Spinal cord (tissue), 10 donors: ENCODE measurements at places on chromosomes 5 and 9. TPM values are rescaled to one million over a fixed set of nuclear protein-coding genes. Genes with fewer than 3 reads are reported as not detected.

The SMIM32 gene
- polyA plus RNA-seq, result 8.1 TPM

The FBLL1 gene
- polyA plus RNA-seq, result 61.4 TPM

GRCh38 chr5:125484272-125484741 lies 737.9 kb upstream of the ZNF608 start:
- no peak for DNase-seq

- no peak for DNase-seq
These were observed 36.4 kb downstream of the MTMR12 start for GRCh38 chr5:32276173-32276853.

DNA sequence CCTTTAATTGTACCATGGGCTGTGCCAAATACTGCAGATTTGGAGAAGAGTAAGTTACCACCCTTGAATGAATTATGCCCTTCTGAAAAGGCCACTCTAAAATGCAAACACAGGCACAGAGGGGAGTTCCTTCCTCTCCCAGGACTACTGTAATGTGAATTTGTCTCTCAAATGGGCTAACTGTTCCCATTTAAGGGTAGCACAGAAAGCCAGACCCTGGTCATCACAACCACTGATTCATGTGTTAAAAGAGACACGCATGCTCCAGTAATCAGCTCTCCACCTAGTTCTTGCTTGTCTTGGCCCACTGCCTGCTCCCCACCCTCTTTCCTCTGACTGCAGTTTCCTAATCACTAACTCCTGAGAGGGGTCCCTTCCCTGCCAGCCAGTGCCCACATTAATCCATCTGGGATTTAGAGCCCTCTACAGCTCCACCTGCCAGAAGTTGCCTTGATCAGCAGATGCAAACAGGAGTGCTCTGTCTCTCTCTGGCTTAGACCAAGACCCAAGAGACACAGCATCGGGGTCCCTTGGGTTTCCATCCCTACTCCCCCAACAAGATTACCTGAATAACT lies 382.4 kb downstream of the TMEM167A start:
- no peak for DNase-seq

DNA sequence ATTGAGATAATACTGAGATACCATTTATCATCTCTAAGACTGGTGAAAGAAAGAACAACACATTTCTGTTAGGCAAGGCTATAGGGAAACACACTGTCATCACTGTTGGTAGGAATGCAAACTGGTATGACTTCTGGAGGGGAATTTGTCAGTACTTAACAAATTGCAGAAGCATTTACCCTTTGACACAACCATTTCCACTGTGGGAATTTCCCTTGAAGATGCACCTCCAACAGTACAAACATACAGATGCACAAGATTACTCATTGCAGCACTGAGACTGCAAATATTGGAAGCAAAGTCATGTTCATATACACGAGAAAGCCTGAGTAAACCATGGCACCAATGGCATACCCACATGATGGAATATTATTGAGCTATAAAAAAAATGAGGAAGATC lies 17.6 kb downstream of the GM2A start:
- DNase-seq, result no peak

DNA sequence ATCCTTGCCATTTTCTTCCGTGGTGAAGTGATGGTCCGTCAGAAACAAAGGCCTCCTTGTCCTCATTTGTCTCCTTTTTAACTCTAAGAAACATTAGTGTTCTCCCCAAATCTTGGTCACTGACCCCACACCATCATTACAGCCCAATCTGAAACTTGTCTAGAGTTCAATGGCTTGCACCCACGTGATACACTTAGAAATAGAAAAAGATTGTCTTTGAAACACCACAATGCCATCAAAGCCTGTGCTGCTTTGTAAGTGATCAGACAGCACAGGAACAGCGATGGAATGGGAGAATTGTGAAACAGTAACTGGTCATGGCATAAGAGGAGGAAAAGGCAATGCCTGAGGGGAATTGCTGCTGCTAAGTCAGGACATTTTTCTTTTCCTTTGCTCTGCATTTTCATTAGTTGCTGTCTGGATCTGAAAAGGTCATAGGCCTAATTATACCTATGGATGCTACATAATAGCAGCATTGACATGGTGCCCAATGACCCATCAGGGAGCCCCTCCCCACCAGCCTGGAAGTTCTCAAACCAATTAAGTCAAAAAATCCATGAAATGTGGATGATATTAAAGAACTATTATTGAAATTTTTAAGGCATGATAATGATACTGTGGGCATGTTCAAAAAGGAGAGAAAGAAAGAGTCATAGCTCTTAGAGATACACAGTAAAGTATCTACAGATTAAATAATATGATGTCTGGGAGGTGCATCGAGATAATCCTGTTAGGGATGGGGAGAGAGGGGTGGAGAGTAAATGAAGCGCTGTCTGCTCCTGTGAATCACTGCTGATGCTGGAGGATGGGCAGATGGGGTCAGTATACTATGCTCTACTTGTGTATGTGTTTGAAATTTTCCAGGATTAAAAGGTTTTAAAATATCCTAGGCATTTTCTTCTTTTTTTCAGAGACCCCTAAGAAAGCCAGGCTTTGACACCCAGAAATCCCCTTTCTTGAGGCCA lies 83.6 kb downstream of the ENC1 start:
- no peak for DNase-seq

DNA sequence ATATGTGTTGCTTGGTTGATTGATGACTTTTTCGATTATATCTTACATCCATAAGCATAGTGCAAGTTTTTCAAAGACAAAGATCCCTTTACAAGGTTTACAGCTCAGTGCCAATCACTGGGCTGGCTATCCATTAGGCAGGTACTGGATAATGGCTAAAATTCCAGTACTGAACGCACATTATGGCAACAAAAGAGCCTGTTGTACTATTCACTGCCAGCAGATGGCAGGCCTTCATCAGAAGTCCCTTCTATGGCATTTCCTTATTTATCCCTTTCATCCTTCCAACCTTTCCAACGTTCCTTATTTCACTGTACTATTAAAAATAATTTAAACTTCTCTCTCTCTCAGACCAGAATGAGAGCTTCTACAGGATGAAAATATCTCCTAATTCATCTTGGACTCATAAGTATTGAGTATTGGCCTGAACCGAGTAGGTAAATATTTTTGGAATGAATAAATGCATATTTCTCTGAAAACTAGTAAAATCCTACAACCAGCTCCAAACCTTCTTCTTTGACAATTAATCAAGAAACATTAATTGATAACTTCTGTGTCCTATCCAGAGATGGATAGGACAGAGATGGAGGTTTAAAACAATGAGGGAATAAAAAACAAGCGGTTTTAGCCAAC lies 6.7 kb upstream of the WNT8A start:
- peak; percentile 59 for DNase-seq

DNA sequence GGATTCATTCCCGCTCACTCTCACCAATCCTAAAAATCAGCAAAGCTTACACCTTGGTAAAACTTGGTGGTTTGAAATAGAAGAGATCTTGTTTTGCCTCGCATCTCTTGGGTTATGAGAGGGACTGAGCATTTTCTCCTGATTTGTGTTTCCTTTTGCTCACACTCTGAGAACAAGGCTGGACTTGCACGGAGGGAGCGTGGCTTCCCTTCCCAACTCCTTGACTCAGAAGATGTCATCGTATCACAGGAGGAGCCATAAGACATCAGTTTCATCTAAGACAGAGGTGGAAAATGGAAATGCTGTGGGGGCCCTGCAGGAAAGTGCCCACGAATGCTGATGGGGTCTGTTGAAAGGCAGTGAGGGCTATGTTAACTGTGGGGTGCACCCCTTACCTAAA lies 37.4 kb downstream of the CTSL start:
- no peak for DNase-seq

GRCh38 chr9:132726576-132727130 lies 56.4 kb downstream of the GTF3C4 start:
- no peak for DNase-seq

DNA sequence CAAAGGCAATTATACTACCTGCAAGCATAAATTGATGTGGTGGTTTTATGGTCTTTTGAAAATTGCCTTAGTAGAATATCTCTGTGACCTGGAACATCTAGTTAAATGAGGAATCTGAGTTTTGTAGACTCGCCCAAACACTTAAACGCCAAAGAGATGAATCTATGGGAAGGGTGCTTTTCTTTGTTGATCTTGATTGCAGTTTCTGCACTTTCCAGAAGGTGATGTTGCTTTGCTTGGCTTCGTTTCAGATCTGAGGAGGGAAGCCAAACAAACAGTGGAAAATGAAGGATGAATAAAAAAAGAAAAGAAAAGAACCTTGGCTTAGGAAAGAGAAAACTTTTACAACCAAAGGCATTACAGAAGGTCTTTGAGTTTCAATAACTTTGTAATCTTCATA lies 1021.2 kb downstream of the NR2F1-AS1 start:
- no peak for DNase-seq
